ENCODE measurements at places on chromosomes 11 and 22. TPM values are rescaled to one million over a fixed set of nuclear protein-coding genes. Genes with fewer than 3 reads are reported as not detected.
A peak's percentile ranks its signal among the peaks of the same experiment; 100 is the strongest.

DNA sequence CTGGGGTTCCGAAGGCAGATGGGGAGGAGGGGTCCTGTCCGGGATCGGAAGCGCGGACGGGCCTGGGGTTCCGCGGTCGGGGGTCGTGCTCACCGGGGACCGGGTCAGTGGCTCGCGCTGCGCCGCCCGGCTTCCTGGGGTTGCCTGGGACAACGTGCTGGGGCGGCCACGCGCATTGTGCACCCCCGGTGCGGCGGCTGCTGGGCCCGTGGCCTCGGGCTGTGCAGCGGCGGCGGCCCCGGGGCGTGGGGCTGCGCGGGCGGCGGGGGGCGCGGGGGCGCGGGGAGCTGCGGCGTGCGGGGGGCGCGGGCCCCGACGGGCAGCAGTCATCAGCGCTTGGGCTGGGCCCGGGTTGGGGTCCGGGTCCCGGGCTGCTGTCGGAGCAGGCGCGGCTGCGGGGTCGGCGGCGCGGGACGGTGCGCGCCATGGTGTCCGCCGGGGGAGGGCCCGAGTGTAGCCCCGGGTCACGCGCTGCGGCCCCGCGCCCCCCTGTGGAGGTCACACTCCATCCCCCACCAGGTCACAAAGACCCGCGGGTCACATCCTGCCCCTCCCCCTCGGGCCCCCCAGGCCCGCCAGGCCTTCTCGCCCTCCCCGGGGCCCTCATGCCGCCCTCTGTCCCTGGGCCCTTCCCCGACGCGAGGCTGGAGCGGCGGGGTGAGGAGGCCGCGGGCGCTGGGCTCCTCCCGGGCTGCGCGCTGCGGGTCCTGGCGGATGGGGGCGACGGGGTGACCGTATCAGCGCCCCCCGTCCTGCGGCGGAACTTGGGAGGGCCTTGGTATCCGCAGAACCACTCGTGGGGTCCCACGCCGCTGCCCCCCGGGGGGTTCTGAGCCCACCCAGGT lies at the start of gene TTLL8:
Gene TTLL8, minus strand, starts transcription at position 238 of the 845 bp plus-strand sequence.
- H3K4me1 ChIP-seq = peaks cover 18% of the 10 kb centered on the region
- peak within 1 kb of the TSS; percentile 21 for H3K27ac ChIP-seq
- DNase-seq = no peak
- peaks cover 2% of the 10 kb centered on the region for H3K27me3 ChIP-seq
- no peaks in the 10 kb centered on the region for H3K36me3 ChIP-seq
- H3K4me3 ChIP-seq = peak within 1 kb of the TSS; percentile 50

GRCh38 chr11:110479108-110480101 lies 49.7 kb downstream of the FDX1 start:
- peaks cover under 1% of the 10 kb centered on the region for H3K27me3 ChIP-seq
- DNase-seq = no peak
- H3K36me3 ChIP-seq = no peaks in the 10 kb centered on the region
- H3K4me3 ChIP-seq = no peak overlapping the region

DDTL gene
- not detected for total RNA-seq

- H3K27me3 ChIP-seq = peaks cover 12% of the 10 kb centered on the region
- H3K4me3 ChIP-seq = no peak overlapping the region
- peaks cover 6% of the 10 kb centered on the region for H3K4me1 ChIP-seq
- H3K36me3 ChIP-seq = no peaks in the 10 kb centered on the region
Observed at GRCh38 chr22:36564422-36565158, 35.6 kb upstream of the EIF3D start.

DNA sequence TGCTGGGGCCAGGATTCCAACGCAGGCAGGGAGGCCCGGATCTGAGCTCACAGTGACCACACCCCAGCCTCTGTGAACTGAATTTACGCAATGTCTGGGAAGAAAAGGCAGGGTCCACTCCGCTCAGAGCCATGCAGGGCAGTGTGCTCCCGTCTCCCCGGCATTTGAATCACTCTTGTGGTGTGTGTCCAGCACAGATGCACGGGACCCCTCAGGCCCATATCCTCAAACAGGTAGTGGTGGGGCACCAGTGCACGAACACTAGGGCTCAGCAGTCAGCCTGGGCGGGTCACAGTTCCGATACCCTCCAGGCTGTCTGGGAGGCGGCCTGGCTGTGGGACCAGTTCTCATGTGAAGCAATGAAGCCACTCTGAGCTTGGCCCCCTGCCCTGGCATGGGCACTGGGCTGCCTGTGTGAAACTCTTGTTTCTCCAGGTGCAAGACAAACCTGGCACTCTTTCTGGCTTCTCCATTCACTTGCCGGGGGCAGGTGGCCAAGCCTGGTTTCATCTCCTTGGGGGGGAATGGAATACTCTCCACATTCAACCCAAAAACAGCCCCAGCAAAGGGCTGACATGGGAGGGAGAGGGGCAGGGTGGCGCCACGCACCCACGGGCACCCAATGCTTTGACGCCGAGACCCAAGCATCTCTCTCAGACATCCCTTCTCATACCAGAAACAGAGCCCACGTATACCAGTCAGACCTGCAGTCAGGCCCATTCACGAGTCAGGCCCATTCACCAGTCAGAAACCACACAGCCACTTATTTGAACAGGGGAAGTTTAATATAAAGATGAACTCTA lies 14.3 kb downstream of the DHCR7 start:
- H3K36me3 ChIP-seq = peaks cover 17% of the 10 kb centered on the region
- H3K27me3 ChIP-seq = no peaks in the 10 kb centered on the region
- no peaks in the 10 kb centered on the region for H3K4me1 ChIP-seq
- no peak for DNase-seq

DNA sequence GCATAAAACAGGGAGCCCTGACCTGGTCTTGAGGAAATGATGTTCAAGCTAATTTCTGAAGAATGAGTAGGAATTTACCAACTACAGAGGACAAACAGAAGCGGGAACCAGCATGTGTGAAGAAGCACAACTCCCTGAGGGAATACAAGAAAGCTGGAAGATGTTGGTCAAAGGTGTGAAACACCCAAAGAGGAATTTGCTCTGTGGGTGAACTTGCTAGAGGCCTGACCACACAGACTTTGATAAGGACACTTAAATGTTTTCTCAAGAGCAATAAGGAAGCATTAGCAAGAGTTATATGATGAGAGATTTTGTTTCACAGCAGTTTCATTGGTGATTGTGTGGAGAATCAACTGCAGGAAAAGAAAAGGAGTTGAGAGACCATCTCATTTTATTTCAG lies 17.6 kb downstream of the SLC5A12 start:
- no peak for DNase-seq
- H3K4me3 ChIP-seq = no peak overlapping the region
- H3K27me3 ChIP-seq = peaks cover 11% of the 10 kb centered on the region
- no peaks in the 10 kb centered on the region for H3K36me3 ChIP-seq

DNA sequence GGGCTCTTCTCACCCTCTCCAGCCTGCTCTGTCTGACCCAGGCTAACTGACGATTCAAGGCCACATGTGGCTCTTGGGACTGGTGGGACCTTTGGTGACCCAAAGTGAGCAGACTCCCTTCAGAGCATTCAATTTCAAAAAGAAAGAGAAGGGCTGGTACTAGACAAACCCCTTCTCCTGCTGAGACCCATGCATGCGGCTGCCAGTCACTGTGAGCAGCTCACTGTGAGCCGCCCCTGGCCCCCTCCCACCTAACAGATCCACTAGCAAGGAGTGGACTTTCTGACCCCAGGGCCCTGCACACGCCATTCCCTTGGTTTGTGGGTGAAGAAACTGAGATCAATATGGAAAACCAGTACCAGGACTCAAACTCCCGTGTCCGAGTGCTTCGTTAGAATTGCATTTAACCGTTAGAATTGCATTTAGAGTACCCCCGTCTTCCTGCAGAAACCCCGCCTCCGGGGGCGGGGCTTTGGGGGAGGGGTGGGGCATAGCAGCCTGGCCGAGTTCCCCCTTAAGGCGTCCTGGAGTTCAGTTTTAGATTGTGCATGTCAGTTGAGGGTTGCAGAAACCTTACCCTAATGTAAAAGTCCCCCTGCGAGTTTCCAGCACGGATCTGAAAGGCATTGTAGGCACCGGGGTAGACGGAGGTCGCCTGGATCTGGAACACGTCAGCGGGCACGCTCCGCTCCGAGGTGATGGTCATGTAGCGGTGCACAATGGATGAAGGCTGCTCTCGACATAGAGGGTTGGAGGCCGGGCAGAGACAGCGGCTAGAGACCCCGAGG lies 5.1 kb downstream of the EFEMP2 start:
- DNase-seq = no peak
- H3K27me3 ChIP-seq = no peaks in the 10 kb centered on the region
- no peak overlapping the region for H3K27ac ChIP-seq
- peaks cover 16% of the 10 kb centered on the region for H3K36me3 ChIP-seq

DNA sequence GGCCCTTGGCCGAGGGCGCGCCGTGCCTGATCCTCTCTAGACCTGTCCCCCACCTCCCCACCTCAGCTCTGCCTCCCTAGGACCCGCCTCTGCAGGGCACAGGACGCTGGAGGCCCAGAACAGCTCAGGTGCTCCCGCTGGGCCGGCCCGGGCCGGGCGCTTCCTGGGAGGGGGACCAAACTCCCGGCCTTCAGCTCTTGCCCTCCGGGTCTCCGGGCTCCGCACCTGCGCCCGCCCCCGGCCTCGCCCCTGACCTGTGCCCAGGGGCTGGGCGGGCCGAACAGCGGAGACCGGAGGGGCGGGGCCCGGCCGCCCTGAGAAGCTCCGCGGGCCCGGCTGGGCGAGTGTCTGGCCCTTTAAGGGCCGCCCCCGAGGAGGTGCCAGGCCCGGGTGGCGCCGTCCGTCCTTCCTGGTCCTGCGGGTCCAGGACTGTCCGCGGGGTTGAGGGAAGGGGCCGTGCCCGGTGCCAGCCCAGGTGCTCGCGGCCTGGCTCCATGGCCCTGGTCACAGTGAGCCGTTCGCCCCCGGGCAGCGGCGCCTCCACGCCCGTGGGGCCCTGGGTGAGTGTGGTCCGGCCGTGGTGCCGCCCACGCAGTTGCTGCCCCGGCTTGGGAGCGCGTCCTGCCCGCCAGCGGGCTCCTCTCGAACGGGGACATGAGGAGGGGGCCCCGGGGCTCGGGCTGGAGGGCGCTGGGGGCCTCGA lies at the start of gene SSH3:
Gene SSH3, plus strand, starts transcription at position 399 of the 703 bp plus-strand sequence. Its CDS starts 96 bp downstream, at position 495.
- H3K27ac ChIP-seq = peak within 1 kb of the TSS; percentile 71
- no peaks in the 10 kb centered on the region for H3K27me3 ChIP-seq
- peak within 1 kb of the TSS; percentile 63 for H3K4me3 ChIP-seq
- no peak for DNase-seq
- H3K4me1 ChIP-seq = peaks cover 20% of the 10 kb centered on the region
- peaks cover 8% of the 10 kb centered on the region for H3K36me3 ChIP-seq

- H3K27ac ChIP-seq = no peak overlapping the region
- H3K4me3 ChIP-seq = no peak overlapping the region
- H3K36me3 ChIP-seq = no peaks in the 10 kb centered on the region
- no peaks in the 10 kb centered on the region for H3K27me3 ChIP-seq
Observed at GRCh38 chr11:27837895-27838563, 137.8 kb upstream of the BDNF start.
